Skin of body (tissue), 3 donors: ENCODE measurements at places on chromosomes 6 and 20.

DNA sequence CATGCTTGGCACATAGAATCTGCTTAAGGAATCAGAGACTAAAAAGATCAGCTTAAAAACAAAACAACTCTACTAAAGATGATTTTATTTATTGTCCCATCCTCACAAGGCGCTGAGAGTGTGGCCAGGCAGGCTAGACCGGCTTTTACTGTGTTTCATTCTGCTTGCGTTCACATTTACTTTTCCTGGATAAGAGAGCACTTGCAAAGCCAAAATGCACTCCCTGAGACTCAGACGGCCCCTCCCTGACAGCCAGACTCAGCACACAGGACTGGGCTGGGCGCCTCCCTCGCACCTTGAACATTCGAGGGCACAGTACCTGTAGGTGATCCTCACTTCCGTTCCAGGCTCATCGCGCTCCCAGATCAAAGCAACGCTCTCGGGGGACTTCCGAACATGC lies 10.2 kb downstream of the ACSS1 start:
- DNase-seq = no peak

DNA sequence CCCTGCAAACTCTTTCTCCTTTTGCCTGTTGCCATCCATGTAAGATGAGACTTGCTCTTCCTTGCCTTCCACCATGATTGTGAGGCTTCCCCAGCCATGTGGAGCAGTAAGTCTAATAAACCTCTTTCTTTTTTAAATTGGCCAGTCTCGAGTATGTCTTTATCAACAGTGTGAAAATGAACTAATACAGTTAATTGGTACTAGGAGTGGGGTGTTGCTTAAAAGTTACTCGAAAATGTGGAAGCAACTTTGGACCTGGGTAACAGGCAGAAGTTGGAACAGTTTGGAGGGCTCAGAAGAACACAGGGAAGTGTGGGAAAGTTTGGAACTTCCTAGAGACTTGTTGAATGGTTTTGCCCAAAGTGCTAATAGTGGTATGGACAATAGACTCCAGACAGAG lies 359.2 kb upstream of the KHDRBS2 start:
- DNase-seq = no peak

GRCh38 chr6:112409311-112409710 lies 62.2 kb downstream of the RFPL4B start:
- no peak for DNase-seq

GRCh38 chr6:76422511-76423213 lies 350.2 kb upstream of the IMPG1 start:
- no peak for DNase-seq

GRCh38 chr20:4455301-4455701 lies 266.4 kb upstream of the PRND start:
- no peak for DNase-seq

DNA sequence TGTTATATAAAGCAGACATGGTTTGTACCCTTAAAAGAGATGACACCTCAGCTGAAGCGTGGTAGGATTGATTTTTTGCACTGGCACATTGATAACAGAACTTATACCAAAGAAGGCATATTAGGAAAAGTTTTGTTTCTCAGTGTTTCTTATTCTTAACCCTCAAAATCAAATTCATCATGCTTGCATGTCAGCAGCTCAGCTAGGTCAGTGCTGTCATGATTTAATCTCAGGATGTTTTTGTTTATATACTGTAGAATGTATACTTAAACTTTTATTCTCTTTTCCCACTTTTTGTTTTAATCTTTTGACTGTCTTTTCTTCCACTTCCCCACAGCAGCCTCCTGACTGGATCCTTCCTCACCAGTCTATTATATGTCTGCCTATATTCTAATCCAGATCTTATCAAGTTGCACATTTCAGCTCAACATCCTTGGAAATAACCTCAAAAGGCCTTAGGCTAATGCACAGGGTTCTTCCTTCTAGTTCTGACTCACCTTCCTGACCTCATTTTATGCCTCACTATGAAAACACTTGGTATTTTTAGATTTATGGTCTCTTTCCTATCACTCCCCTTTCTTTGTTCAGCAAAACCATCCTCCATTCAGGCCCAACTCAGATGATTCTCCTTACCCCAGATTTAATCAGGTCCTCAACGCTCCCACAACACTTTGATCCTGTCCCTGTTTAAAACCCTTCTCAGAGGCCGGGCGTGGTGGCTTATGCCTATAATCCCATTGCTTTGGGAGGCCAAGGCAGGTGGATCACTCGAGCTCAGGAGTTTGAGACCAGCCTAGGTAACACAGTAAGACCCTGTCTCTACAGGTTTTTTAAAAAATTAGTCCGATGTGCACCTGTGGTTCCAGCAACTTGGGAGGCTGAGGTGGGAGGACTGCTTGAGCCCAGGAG lies 7.2 kb downstream of the HEBP2 start:
- DNase-seq = no peak

DNA sequence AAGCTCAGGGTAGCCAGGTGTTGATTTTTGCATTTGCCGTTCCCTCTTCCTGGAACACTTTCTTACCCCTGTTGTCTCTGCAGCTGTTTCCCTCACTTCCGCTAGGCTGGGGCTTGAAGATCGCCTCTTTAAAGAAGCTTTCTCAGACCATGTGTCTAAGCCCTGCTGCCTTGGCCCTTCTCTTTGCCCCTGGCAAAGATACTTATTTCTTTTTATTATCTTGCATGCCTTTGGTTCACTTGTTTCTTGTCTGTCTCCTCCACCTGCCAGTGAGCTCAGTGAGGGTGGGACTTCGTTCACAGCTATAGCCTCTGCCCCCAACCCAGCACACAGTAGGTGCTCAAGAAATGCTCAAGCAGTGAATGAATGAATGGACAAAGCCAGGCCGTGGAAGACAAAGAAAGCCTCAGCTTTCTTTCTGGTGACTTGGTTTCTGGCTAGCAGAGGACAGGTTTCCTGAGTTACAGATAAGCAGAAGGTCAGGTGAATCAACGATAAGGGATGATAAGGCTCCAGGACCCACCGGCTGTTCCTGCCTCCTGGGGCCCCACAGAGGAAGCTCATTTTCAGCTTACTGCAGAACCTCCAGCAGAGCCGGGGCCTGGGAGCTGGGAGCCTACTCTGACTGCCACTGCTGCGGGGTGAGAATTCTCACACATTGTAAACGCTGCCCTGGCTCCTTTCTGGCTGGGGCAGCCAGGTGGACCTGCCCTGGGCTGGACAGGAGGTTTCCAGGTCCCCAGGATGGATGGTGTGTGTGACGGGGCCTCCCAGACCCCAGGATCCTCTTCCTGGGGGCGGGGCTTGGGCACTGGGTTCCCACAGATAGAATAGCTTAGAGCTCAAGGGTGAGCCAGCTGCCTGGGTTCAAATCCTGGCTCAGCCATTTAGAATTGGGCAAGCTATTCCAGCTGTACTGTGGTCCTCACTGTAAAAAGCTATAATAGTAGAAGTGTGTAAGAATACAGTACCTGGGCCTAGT lies 29.8 kb downstream of the SNAI1 start:
- DNase-seq = no peak

DNA sequence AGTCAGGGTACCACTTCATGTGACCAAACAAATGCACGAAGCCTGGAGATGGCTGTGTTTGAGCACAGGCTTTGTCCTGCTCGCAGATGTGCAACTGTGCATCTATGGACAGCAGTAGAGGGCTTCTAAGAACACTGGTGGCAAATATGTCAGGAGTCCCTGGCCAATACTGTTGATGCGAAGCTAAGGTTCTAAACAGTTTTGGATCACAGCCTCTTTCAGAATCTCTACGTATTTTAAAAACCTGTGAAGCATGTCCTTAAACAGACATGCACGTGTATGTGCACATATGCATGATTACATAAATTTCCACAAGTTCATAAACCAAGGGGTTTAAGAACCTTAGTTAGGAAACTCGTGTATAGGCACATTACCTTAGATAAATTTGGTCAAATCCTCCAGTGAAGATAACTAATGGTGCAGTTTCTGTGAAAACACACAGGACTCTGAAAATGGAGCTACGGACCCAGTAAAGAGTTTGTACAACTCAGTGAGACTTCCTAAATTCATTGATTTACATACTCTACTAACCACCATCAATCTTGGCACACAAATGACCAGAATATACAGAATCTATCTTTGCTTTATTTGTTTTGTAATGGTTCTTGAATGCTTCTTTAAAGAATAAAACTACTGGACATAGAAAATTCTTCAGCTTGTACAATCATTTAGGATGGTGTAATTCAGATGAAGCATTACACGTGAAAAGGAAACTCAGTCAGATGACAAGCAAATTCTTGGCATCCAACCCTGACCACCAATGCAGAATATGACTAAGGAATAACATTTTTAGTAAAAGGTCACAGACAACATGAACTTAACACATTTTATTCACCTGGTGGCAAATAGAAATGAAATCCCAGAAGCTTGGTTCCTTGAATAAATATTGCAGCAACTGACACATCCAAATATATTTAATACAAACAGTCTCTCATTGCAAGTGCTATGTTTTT lies 27.4 kb downstream of the KCNQ5 start:
- no peak for DNase-seq

GRCh38 chr6:53302678-53303360 lies 45.9 kb downstream of the ELOVL5 start:
- no peak for DNase-seq

GRCh38 chr6:701700-702479 lies 9.0 kb upstream of the EXOC2 start:
- no peak for DNase-seq

DNA sequence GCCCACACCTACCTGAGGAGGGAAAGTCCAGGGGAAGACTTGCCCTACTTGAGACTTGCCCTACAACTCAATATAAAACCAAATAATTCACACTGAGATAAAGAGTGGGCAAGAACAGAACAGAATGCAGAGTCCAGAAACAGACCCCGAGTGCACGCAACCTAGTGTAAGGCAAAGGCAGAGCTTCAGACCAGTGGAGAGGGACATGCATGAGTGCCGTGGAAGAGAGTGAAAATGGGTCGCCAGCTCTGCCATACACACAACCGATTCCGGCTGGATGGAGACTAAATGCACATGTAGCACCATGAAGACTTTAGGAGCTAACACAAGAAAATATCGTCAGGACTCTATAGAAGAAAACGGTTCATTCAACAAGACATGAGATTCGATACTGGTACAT lies 58.8 kb upstream of the CST7 start:
- no peak for DNase-seq

GRCh38 chr6:151690768-151691562 lies 116.5 kb upstream of the ESR1 start:
- DNase-seq = no peak

GRCh38 chr6:16095180-16095579 lies 33.7 kb upstream of the MYLIP start:
- no peak for DNase-seq

DNA sequence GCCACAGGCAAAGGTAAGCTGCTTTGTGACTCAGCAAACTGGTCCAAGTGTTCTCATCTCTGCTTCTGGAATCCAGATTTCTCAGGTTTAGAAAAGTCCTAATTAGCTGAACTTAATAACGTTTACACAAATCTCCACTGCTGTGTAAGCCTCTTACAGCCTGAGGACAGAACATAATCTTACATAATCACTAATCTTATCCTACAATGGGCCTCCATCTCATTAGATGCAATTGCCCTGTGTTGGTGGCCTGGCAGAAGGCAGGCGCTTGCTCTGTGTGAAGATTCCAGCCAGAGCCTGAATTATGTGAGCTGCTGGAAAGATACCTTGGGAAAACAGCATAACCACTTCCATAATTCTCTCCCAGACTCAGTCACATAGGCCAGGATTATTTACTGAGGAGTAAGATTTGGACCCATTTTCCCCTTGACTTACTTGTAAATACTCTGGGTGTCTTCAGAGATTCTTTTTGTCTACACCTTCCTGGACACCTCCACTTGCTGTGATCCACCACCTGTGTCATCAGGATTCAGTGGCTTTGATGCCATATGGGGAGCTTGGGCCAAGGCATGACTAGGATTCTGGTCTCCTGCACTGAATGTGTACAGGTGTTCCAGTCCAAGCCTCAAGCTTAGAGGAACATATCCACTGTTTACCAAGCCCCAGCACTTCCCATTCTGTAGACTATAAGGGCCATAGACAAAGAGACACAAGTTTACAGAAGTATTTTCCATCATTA lies 104.4 kb downstream of the C6orf118 start:
- DNase-seq = no peak
